D721Med (cell line): ENCODE measurements at places on chromosomes 11 and 22.

GRCh38 chr11:70742553-70743291 is 344.4 kb downstream of the CTTN start:
- DNase-seq, result no peak

DNA sequence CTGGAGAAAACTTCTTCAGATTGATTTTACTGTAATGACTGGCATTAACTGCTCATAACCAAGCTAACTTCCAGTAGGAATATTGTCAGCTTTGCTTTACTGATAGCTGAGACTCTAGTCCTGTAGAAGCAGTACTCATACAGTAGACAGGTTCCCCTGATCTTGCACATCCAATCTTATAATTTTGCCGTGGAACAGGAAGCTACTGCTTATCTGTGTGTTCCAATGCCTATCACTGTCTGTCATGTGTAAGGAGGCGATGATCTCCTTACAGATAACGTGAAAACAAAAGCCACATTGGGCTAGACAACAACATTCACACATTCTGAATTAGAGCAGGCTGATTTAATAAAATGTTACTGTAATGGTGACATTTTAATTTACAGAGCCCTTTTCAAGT is 13.2 kb downstream of the HSD17B12 start:
- DNase-seq, result no peak

DNA sequence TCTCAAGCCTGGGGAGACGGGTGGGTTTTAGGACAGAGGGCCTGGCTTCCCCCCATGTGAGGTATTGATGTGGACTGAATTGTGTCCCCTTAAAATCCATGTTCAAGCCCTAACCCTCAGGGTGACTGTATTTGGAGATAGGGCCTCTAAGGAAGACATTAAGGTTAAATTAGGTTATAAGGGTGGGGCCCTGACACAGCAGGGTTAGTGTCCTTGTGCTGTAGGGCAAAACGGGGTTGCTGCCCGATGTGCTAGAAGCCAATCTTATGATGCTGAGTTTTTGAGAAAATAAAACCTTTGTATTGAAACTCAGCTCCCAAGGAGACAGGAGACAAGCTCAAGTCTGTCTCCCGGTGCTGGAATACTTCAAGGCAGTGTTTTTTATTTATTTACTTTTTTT is 71.1 kb upstream of the NUP50 start:
- DNase-seq, result no peak

DNA sequence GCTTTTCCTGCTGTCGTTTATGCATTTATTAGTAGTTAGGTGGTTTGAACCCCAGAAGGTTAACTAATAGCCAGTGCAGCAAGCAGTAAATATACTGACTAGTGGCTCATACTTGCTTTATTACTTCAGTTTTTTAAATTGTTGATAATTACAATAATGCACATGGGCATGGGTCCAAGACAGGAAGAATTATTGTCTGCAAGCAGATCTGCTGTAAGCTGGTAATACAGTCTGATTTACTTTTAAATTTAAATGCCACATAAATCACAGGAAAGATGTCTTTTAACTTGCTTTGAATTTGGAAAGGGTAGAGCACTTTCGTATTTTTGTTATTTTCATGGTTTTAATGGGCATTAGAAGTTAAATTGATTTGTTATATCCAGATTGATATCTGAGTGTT is 27.1 kb downstream of the APLP2 start:
- no peak for DNase-seq

DNA sequence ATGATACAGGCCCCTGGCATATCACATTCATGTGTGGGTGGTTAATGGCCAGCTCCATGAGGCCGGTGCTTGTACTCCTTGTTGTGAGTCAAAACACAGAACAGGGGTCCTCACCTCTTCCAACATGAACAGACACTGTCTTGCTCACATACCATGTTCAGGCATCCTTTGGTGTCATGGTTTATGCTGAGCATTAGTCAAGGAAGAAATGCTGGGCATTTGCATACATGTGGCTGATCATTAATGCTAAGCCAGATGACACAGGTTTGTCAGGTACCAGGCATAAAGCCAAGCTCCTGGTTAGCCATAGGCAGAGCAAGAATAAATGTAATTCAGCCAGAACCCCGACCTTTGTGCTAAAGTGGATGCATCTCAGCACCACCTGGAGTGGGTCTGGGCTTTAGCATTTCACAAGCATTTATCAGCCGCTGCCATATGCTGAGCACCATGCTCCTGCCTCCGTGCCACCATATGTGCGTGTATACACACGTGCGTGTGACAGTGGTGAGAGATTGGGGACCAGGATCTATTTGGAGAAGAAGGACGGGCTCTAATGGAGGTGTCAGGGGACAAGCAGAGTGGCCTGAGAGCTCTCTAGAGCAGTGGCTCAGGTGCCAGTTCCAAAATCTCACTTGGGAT is 55.0 kb downstream of the MICAL2 start:
- DNase-seq, result no peak
